Cerebellar nuclear complex (tissue), 1 donor: ENCODE measurements at places on chromosomes 16 and 17.

GRCh38 chr16:58862334-58863021 is 128.4 kb upstream of the GOT2 start:
- DNase-seq = no peak

DNA sequence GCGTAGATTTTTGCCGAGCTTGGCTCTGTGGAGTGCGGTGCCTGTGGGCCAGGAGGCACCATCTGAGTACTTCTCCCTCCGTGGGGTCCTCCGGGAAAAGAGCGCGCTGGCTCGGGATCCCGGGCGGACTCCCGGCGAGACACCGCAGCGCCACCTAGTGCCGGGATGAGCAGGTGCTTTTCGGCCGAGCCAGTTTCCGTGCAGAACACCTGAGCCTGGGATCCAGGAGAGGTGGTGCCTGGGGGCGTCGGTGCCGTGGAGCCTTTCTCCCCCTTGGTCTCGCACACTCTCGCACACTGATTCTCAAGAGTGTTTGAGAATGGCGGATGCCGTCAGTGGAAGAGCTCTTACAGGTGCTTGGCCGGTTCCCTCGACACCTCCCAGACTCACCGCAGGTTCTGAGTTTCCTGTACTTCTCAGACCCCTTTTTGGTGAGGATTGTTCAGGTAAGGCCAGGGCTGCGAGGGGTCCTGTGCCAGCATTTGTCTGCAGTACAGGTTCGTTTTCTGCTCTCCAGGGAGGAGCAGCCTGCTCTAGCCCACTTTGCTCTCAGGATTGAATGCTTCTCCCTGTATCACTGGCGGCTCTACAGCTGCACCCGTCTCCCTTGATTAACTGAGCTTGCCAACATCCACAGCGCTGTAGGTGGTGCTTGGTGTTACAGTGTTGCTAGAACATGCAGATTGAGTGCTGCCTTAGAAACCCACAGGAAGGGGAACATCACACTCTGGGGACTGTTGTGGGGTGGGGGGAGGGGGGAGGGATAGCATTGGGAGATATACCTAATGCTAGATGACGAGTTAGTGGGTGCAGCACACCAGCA is 23.3 kb downstream of the TBCD start:
- DNase-seq = no peak

GRCh38 chr16:84851192-84852127 is 31.7 kb downstream of the CRISPLD2 start:
- DNase-seq = no peak

DNA sequence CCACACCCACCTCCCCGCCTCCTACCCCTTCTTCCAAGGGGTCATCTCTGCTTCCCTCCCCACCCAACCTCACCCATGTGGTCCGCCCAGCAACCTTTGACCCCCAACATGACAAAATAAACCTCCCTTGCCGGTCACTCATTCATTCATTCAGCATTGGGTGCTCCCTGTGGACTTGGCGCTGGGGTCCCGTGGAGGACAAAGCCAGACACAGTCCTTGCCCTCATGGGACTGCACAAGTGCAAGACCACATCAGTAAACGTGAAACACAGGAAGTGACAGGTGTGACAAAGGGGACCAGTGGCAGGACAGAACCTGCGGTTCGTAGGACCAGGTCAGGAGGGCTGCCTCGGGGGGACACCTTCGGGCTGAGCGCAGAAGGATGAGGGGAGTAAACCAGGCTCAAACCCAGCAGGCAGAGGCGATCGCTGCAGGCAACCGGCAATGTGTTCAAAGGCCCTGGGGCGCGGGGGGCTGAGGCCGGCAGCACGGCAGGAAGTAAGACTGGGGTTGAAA is 185.4 kb downstream of the SEC14L1 start:
- no peak for DNase-seq

- no peak for DNase-seq
Measured at GRCh38 chr17:18039535-18040260, 490 bp downstream of the GID4 start.

DNA sequence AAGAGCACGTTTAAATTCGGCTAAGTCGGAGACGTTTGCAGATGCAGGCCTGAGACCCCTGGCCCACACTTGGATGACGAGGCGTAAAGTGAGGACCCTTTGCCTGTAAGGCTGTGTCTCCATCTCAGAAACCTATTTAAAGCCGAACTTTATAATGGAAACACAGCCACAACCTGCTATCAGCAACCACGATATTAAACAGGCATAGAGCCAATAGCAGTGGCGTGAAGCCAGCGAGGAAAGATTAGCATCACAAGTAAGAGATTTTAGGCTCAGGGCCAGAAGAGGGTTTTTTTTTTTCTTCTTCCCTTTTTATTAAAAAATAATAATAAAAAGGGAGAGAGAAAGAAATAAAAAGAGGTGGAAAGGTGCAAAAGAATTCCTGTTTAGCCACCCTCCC is 111.3 kb upstream of the NOL11 start:
- DNase-seq = no peak

DNA sequence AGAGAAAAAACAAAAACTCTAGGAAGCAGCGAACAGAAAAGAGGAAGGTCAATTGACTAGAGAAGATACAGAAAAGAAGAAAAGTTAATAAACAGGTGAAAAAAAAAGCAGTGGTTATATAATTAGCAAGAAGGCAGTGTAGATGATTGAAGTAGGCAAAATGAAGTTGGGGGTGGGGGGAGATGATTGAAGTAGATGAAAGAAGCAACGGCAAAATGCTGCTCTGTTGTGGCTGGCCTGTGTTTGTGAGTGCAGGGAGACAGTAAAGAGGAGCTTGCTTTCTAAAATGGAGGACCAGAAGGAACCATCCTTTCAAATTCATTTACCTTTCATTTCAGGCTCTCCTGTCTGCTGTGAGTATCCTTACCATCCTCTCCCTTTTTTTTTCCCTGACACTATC is 3.6 kb downstream of the EVI2B start:
- no peak for DNase-seq

GRCh38 chr16:3348547-3349167 is 7.0 kb upstream of the OR2C1 start:
- no peak for DNase-seq

DNA sequence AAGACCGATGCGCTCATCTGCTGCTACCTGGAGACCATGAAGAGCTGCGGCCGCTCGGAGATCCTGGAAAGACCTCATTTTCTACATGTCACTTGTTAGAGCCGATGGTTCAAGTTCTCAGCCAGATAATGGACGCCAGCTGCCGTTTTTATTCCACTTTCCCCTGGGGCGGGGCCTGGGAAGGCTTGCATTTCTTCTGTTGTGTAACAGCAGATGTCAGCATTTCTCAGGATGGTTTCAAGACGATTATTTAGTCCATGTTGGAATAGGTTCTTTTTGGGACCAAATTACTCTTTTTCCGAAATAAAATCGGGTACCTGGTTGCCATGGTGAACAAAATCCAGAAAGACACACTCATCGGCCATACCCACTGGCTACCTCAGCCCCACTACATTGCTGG is 1418.3 kb downstream of the CDH11 start:
- no peak for DNase-seq
